ENCODE measurements at places on chromosomes 5 and 9.

- DNase-seq = no peak
These were observed 278.0 kb downstream of the NTRK2 start for GRCh38 chr9:84947412-84947972.

DNA sequence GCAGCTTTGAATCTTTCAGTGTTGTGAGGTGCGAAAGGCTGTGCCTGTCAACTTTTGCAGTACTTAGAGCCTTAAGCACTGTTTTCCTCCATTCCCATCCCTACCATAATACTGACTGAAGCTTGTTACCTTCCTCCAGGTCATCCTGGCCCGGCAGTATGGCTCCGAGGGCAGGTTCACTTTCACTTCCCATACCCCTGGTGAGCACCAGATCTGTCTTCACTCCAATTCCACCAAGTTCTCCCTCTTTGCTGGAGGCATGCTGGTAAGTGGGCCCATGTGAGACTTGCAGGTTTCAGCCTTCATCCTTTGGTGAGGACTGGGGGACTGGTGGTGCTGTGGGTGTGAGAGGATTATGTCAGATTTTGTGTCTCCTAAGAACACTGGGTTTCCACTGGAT is 1.5 kb downstream of the TMED9 start:
- DNase-seq = no peak

GRCh38 chr9:136011703-136012496 is 50.7 kb upstream of the UBAC1 start:
- no peak for DNase-seq

GRCh38 chr9:111484572-111484894 is 350 bp upstream of the ECPAS start:
- no peak for DNase-seq

- no peak for DNase-seq
These were observed 357.4 kb downstream of the PSAT1 start for GRCh38 chr9:78654324-78654723.

- no peak for DNase-seq
These were observed 47.9 kb downstream of the DEPDC1B start for GRCh38 chr5:60651872-60652620.

DNA sequence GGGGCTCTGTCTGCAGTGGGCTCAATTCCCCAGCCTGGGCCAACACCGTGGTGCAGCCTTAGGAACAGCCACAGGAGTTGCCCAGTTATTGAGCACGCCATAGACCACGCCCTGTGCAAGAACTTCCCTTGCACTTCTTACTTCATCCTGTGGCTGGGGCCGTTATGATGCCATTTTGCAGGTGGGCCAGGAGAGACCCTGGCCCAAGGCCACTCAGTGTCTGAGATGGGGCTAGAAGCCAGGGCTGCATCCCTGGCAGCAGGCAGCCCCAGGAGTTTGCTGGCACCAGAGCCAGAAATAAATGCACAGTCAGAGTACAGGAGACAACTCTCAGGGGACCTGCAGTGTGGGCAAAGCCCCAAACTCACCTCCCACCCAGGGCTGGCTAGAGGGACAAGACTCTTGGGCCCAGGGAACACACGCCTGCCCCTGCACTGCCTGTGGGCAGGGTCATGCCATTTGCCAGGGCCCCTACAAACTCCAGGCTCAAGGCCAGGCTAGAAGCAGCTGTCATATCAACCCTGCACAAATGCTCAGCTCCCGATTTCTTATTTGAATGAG is 6.7 kb downstream of the CORO2A start:
- no peak for DNase-seq

GRCh38 chr9:26462213-26462612 is 430.4 kb downstream of the CAAP1 start:
- no peak for DNase-seq

- no peak for DNase-seq
These were observed 267.3 kb downstream of the MAST4 start for GRCh38 chr5:66863243-66864170.

Data from thoracic aorta (tissue), 2 donors.